ENCODE measurements at places on chromosomes 6 and 20.

- DNase-seq, result no peak
Observed at GRCh38 chr6:167331565-167331964, 6.7 kb downstream of the TTLL2 start.

GRCh38 chr6:101263596-101263995, 129.9 kb upstream of the GRIK2 start:
- peak; percentile 33 for DNase-seq

GRCh38 chr6:41428996-41429421, 93.6 kb downstream of the NCR2 start:
- DNase-seq, result peak; percentile 34

GRCh38 chr6:74570044-74570443, 635.8 kb downstream of the COL12A1 start:
- no peak for DNase-seq

DNA sequence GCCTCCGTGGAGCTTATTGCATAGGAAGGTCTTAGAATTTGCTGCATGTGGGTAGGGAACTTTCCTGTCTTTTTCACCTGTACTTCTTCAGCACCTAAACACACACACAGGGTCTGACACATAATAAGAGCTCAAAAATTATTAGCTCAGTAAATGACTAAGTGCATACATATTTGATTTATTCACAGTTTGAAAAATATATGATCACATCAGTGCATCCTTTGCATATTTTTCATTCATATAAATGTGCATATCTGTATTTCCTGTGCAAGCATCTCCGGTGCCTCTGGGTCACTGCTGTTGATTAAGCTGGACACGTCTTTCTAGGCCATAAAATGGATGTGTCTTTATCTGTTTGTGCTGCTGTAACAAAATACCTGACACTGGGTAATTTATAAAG, 234.7 kb downstream of the UST start:
- no peak for DNase-seq

DNA sequence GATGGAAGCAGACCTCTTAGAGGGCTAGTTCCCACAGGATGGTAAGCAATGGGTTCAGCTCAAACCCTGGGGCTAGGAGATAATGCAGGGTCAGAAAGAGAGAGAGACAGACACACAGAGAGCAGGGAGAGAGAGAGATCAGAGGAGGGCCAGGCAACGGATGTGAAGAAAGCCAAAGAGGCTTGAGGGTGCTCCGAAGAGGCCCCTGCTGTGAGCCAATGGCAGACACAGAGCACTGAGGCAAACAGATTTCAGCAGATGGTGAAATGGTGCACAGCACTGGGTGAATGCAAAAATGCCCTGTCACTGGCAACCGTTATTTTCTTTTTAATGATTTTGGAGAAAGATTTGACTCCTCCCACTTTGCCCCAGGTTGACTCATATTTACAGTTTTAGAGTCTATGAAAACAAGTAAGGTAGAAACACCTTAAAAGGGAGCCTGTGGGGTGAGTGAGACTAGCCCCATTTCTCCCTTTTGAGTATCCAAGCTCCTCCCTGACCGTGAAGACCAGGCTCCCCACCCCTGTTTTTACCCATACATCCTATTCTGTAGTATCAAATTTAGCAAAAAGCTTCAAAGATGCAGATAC, 840 bp downstream of the DEFB132 start:
- DNase-seq, result no peak

DNA sequence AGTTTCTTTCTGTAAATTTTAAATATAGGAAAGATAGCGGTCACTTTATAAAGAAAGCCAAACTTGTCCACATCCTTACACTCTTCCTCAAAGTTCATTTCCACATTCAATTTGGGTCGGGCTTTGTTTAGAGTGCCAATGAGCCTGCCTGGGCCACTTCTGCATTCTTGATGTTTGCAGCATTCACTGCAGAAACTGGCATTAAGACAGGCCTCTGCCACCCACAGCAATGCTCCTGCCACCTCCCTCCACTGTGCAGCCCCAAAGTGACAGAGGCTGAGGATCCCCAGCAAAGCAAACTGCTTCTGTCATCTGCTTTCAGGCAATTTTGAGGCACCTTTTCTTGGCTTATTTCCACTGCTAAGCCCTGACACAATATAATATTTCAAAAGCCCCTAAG, 61.2 kb downstream of the TNFAIP3 start:
- DNase-seq, result no peak

- DNase-seq, result peak; percentile 55
Observed at GRCh38 chr6:117352466-117353081, 73.2 kb downstream of the ROS1 start.

- no peak for DNase-seq
Observed at GRCh38 chr6:31768363-31769257, 6.2 kb downstream of the SAPCD1 start.

- no peak for DNase-seq
Observed at GRCh38 chr20:55515832-55516231, 489.5 kb downstream of the CBLN4 start.

DNA sequence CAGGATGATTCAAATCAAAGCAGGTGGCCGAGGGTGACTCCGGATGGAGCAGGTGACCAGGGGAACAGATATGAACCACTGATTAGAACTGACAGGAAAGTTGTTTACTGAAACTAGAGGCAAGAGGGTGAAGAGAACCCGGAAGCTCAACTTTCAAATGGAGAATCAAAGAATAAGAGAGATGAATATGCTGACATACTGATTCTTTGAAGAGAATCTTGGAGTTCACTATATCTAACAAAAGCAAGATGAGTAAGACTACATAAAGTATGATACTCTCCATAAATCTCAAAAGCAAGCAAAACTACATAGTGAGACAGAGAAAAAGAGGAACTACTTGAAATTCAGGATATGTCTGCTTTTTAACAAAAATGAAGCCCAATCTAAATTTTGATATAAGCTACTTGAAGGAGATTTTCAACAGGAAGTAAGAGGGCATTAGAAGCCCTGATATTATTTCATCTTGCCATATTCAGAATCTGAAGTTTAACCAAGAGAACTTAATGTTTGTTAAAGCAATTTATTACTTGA, 4.0 kb upstream of the UBD start:
- DNase-seq, result no peak

GRCh38 chr20:11098888-11099287, 425.1 kb upstream of the JAG1 start:
- DNase-seq, result no peak
